Stimulated activated CD8-positive, alpha-beta memory T cell treated with anti-CD3 and anti-CD28 coated beads, Interleukin-7, amount 100 ng/mL, for 24 hours (primary cell): ENCODE measurements at places on chromosomes 3 and 15.

GRCh38 chr3:10492364-10493201 is 12.8 kb downstream of the ATP2B2 start:
- no peak for DNase-seq

- DNase-seq, result no peak
These were observed 57.6 kb downstream of the ADAMTS17 start for GRCh38 chr15:100284191-100284590.

DNA sequence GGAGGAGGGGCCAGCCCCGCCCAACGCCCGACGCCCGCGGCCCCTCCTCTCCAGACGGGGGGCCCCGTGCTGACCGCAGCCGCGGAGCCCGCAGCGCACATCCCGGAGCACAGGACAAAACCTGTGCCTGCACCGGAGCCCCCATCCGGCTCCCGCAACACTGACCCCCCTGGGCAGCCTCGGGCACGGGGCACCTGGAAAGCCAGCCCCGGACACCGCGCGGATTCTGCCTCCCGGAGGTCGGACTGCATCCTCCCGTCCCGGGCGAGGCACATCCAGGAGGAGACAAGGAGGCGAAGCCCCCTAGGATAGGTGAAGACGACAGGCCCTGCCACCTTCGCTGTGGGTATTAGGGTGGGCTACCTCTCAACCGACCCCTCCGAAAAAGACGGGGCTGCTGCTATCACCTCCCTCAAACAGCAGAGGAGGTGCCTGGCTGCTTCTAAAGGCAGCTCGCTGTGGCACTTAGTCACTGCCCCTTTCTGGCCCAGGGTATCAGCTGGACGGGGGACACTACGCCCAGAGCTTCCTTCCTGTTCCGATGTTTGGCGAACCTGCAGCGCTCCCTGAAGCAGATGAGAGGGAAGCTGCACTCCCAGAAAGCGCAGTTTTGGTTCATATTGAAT is 10.6 kb downstream of the XXYLT1 start:
- DNase-seq, result no peak

GRCh38 chr3:128335621-128336296 is 130.9 kb downstream of the DNAJB8 start:
- no peak for DNase-seq

DNA sequence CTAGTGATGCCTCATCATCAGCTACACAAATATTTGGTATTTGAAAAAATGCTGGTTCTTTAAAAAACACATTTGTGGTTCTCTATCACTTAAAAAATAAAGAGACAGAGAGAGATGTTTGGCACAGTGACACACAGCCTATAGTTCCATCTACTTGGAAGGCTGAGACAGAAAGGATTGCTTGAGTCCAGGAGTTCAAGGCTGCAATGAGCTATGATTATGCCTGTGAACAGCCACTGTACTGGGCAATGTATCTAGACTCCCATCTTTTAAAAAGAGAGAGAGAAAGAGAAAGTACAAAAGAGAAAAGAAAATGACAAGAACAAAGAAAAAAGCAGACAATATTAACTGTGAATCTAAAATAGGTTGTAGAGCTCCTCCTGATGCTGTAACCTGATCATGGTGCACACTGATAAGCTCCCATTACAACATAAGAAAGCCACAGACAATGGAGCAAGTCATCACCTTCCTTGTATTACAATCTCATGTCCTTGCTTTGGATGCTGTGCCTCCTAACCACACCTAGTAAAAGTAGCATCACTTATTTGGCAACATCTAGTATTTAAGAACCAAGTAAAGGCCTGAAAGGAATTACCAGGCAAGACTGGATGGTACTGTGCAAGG is 31.7 kb upstream of the MAP4 start:
- DNase-seq, result no peak

GRCh38 chr15:87649175-87649574 is 607.4 kb downstream of the NTRK3 start:
- no peak for DNase-seq

DNA sequence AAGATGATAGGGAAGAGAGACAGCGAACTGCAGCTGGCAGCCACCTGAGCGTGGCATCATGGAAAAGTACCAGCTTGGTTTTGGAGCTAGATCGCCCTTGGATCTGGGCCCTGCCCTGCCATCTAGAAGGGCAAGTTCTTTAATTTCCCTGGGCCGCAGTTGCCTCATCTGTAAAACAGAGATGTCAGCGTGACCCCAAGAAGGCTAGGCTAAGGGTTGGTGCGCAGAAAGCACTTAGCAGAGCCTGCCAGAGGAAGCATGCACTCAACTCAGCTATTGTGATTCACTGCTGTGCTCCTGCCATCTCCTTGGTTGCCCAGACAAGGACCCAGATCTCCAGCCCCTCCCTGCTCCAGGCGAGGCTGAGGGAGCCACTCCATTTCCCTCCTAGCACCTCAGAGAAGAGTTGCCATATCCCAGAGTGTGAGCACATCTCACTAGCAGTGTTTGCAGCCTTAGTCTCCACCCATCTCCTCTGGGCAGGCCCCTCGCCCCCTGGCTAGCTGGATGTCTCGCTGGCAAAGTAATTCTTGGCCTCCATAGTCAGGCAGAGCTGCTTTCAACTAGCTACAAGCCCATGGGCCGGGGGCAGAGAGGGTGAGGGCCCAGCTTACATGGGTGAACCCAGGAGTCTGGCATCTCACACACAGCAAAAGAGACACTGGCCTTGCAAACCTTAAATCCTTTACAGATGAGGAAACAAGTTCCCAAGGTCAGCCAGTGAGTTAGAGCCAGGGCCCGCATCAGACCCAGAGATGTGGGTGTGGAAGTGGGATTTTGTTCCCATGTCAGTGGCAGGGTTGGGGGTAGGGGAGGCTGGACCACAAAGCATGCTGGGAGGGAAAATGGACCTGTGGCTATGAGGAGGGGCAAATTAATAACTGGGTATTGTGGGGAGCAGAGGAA is 280.7 kb upstream of the TLE3 start:
- no peak for DNase-seq
